NCI-H2081 (cell line): ENCODE measurements at places on chromosomes 4 and X.

GRCh38 chrX:74656079-74656745 lies 41.8 kb upstream of the RLIM start:
- no peak for DNase-seq

DNA sequence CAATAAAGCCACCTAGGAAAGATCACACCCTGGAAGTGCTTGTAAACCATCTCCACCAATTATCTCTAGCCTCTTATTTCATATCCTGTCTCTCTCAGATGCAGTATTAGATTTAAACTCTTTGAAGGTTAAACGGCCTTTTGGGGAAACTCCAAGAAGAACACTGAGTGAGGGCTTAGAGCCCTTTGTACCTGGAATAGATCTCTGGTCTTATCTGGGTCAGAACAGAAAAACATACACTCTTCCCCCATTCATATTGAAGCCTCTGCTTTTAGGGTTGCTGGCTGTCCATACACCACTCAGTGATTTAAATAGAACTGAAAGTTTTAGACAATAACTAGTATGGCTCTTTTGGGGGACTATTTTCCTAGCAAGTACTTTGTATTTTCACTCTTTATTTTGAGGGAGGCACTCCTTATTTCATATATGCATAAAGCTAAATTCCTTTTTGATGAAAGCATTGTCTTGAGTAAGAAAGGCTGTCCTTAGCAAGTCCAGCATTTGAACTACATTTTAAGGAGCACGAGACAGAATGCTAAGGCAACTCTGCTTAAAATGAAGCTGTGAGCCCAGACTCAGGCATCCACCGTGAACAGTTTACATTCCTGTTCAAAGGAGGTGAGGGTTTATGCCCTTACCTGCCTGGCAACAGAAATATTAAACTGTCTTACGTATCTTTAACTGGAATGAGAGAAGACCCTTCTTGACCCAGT lies 17.4 kb downstream of the YY2 start:
- DNase-seq: no peak

GRCh38 chr4:168811786-168812651 lies 198.0 kb downstream of the CBR4 start:
- no peak for DNase-seq

DNA sequence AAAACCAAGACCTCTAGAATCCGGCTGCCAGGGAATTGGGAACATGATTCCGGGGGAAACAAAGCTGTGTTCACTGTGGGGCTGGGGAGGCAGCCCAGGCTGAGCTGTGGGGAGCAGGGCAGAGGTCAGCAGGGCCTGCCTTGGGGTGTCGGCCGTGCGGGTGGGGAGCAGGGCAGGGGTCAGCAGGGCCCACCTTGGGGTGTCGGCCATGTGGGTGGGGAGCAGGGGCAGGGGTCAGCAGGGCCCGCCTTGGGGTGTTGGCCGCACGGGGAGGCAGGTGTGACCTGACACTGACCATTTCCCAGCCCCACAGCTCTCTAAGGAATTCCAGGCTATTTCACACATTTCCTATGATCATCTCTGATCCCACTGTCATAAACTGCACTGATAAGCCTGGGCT lies 45.6 kb upstream of the CPLX1 start:
- DNase-seq: no peak

- DNase-seq: no peak
Observed at GRCh38 chr4:90745176-90745575, 618.0 kb downstream of the CCSER1 start.

GRCh38 chrX:149221230-149221629 lies 283.9 kb downstream of the IDS start:
- DNase-seq: no peak

DNA sequence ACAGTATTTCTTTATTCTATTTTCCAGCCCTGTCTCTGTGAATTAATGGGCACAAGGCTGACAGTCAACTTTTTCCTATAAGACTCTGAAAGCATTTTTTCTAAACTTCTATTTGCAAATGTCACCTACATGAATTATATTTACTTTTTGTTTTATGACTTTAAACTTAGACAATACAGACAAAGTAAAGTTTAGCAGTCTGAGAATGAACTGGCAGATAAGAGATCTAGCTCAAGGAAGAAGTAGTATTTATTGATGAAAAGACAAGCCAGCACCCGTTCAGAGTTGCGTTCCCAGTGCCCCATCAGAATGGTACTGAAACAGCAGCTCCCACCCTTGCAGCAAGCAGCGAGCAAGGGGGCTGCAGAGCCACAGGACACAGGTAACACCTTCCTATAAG lies 148.5 kb downstream of the FAM13A start:
- no peak for DNase-seq

DNA sequence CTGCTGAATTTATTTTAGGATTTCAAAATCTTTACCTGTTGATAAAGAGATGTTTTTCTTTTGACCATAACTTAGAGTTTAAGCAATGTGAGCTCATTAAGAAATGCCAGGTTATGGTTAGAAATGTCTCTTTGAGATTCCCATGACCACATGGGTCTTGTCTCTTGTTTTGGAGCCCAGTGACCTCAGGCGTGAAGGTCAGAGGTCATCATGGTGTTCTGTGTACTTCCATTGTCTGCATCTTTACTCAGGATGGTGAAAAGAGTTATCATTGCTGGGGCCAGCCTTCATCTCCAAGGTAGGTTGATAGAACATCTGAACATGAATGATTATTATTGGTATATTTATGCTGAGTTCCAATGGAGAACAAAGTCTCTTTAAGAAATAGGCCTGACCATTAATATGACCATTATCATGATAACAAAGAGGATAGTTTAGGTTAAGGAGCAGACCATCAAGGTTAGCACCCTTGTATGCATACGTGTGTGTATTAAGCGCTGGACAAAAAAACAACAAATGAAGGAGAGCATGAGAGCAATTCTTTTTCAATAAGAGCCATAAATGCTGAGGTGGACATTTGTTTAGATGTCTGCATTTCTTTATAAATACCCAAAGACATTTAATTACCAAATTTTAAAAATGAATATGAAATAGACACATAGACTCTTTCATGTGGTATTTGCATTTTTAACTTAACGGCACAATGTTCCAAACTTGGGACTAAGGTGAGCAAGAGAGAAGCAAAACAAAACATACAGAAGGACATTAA lies 120.6 kb upstream of the PAQR3 start:
- no peak for DNase-seq

DNA sequence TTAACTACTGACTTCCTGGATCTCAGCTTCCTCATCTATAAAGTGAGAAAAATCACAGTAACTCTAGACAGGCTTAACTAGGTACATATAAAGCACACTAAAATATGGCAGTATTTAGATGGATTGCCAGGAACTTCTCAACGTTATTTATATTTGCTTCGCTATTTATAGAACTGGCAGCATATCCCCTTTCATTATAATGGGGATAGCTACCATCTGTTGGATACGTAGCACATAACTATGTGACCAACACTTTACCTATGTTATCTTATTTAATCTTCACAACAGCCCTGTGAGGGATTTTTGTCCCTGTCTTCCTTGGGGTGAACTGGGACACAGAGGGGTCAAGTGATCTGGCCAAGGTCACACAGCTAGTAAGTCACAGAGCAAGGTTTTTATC lies 64.6 kb downstream of the ENPEP start:
- DNase-seq: no peak

DNA sequence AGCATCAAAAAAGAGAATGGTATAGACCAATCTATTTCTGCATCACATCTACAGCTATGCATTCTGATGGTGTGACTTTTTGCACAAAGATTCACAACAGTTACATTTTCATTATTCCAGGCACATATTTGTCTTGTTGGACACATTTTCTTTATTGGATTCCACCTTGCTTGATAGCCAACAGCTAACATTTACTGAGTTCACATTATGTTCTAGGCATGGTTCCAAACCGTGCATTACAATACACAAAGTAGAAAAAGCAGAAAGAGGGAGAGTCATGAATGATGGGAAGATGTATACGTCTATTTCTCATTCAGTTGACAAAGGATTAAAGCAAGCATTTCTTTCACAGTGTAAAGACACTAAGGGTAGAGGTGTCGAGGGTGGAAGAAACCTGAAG lies 22.9 kb upstream of the CLGN start:
- DNase-seq: no peak

DNA sequence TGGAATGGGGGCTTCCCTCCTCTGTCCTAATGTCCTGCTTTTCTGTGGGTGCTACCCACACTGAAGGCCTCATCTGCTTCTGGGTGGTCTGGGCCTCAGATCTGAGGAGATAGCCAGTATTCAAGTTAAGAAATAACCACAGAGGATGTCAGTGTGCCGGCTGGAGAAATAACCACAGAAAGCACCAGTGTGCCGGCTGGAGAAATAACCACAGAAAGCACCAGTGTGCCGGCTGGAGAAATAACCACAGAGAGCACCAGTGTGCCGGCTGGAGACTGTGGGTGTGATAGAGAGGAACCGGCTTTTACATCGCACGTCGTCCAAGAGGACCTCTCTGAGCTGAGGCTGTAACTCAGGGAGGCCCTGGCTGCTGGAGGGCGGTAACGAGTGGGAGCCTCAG lies 65.7 kb upstream of the PSAPL1 start:
- no peak for DNase-seq

- no peak for DNase-seq
Observed at GRCh38 chrX:112760697-112761096, 79.9 kb downstream of the AMOT start.

DNA sequence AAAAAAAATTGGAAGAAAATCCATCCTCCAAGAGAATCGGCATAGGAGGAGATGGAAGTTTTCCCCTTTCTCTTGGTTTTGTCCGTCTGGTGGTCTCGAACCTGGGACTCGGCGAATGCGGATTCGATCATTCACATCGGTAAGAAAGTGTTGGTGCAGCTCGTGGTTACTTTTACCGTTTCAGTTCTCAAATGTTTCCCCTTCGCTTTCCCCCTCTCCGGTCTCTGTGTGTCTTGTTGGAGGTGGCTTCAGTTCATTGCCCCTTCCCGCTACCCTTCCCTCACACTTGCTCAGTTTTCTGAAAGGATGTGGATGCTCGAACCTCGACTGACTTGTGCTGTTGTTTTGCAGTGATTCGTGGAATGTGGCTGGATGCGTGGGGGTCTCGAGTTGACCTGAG lies 840 bp downstream of the GRID2 start:
- no peak for DNase-seq

GRCh38 chrX:45261005-45261404 lies 60.3 kb upstream of the DIPK2B start:
- DNase-seq: no peak

DNA sequence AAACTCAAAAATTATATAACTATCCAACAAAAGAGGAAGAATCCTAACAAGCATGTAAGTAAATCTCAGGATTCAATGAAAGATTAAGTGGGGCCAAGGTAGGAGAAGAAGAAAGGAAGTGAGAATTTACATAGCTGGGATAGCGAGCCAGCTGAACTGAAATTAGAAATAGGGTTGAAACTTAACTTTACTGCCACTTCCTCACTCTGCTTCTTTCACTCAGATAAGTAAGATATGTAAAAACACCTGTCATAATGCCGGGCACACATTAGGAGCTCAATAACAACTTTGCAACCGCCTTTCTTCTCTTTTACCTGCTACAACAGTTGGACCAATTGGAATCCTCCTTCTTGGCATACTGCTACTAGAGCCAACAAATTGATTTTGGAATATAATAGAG lies 129.4 kb downstream of the CNKSR2 start:
- no peak for DNase-seq

DNA sequence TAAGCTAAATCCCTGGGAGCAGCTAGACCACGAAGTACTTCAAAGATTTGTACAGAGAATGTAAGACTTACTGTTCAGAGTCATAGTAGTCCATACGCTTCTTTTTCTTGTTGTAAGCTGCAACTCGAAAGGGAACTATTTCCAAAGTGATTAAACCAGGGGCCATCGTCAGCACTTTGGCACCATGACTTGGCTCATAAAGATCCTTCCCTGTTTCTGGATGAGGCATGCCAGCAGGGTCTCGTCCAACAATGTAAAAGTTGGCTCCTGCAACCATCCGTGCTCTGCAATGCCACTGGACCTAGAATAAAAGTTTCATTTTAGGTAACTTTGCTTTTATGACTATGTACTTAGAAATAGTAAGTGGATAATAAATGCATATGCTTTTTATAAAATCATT lies 88.5 kb downstream of the PAPSS1 start:
- DNase-seq: no peak

GRCh38 chr4:38109370-38109769 lies 149.2 kb downstream of the PTTG2 start:
- no peak for DNase-seq

DNA sequence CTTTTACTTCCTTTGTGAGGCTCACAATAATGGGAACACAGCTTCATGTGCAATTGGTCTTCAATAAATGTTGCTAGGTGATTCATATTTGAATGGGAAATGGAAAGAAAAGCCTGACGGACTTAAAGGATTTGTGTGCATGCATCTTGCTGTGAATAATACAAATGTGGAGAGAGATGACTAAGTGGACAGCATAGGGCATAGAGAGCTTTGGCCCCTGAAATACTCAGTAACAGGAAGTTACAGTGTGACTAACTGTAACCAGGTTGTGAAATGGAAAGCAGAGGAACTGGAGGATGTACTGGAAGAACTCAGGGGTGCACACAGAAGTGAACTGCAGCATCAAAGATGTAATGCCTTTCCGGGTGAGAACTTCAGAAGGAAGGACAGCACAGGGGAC lies 206.7 kb downstream of the MGST2 start:
- DNase-seq: peak; percentile 29

GRCh38 chrX:37776987-37777325 lies 2.9 kb upstream of the CYBB start:
- no peak for DNase-seq

GRCh38 chr4:3342182-3342854 lies 49.5 kb downstream of the RGS12 start:
- DNase-seq: peak; percentile 46

GRCh38 chr4:151202851-151203455 lies 74.0 kb upstream of the PRSS48 start:
- no peak for DNase-seq

- no peak for DNase-seq
Observed at GRCh38 chr4:126495163-126495752, 1137.5 kb upstream of the INTU start.

GRCh38 chrX:40145001-40145922 lies 47.5 kb upstream of the BCOR start:
- no peak for DNase-seq

- no peak for DNase-seq
Observed at GRCh38 chr4:82667761-82668480, 106.1 kb upstream of the TMEM150C start.

- no peak for DNase-seq
Observed at GRCh38 chr4:17577665-17578481, 875 bp downstream of the LAP3 start.

DNA sequence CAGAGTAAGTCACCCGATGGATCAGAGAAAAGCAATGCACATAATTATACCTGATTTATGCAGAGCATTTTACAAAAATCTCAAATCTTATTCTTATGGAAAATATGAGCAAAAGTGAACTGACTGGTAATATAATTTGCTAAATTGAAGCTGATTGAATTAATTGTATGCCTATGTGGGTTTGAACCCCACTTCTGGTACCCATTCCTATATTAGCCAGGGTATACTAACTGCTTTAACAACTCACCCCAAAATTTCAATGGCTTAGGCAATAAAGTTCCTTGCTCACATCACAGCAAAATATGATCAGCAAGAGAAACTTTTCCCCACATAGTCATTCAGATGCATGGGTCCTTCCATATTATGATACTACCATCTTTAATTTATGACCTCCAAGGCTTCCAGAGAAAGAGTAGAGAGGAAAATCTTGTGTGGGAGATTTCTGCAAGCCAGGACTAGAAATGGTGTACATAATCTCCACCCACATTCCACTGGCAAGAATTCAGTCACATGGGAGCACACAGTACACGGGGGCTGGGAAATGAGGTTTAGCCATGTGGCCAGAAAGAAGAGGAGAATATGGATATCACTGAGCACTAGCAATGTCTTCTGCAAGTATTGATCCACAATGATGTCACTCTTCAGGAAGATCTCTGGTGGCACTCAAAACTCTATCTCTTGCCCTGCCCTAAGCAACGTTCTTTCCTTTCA lies 640.7 kb downstream of the BCOR start:
- no peak for DNase-seq
